AG20443 (cell line): ENCODE measurements at places on chromosomes 4 and X.

- no peak for DNase-seq
Observed at GRCh38 chrX:16834806-16835205, 35.4 kb downstream of the RBBP7 start.

- DNase-seq: no peak
Observed at GRCh38 chr4:41175794-41176193, 38.5 kb downstream of the APBB2 start.

- no peak for DNase-seq
Observed at GRCh38 chr4:91288702-91289311, 1015.0 kb upstream of the GRID2 start.

DNA sequence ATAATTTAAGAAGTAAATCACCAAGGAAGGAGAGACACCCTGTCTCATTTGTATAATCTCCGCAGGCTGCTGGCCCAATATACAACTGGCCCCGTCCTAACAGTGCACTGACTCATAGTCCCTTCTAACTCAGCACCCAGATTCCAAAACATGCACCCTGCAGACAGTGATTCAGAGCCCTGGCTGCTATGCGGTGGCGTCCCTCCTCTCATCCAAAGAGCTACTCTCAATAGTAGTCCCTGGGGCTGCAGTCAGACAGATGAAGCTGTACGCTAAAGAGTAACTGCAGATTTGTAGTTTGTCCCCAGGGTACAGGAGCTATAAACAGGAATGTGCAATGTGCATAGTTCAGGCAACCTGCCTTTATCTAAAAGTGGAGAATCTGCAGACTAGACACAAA lies 23.0 kb downstream of the GABRA3 start:
- no peak for DNase-seq

DNA sequence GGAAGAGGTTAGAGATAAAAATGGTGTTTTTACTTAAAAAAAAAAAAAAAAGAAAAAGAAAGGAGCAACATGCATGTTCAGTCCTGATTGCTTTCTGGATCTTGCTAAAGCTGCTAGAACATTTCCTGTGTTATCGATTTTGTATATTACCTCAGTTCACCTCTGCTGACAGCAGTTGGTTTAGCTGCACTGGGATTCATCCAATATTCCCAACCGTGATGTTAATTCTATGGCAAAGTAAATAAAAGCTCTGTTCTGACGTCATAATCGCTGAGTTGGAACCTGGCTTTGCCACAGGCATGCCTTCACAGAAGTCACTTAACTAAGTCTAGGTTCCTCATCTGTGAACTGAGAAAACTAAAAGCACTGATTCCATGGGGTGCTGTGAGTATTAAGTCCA lies 90.7 kb upstream of the SORBS2 start:
- DNase-seq: no peak

- DNase-seq: no peak
Observed at GRCh38 chrX:118499295-118499694, 3.7 kb downstream of the DOCK11 start.

- no peak for DNase-seq
Observed at GRCh38 chrX:112935029-112935428, 94.4 kb upstream of the AMOT start.

DNA sequence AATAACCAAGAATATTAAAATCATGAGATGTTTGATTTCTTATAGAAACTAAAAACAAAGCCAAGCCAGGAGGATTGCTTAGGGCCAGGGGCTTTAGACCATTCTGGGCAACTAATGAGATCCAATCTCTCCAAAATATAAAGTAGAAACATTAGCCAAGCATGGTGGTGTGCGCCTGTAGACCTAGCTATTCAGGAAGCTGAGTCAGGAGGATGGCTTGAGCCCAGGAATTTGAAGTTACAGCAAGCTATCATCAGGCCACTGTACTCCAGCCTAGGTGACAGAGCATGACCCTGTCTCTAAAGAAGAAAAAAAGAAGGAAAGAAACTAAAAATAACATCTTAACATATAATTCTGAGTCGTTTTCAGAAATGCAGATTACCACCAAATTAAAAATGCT lies 96.7 kb downstream of the NAF1 start:
- no peak for DNase-seq

- DNase-seq: no peak
Observed at GRCh38 chrX:2931155-2931554, 2.0 kb upstream of the ARSD start.

DNA sequence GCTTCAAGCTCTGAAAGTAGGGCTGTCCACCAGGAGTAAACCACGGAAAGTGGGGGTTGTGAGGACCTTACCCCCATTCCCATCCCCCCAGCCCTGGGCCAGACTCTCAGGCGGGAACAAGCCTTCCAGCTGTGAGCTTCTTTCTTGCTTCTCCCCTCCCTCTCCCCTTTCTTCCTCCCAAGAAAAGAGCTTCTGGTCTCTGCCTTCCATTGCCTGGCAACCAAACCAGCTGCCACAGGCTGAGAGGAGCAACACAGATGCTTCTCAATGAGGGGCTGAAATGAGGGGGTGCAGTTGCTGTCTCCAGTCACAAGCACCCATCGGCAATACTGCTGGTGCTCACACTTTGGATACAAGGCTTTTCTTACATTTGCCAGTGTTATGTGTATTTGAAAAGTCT lies 72.5 kb downstream of the SLC16A2 start:
- no peak for DNase-seq

- DNase-seq: no peak
Observed at GRCh38 chrX:97315939-97316338, 432.2 kb downstream of the RPA4 start.
